ENCODE measurements at places on chromosomes 12 and 14.

DNA sequence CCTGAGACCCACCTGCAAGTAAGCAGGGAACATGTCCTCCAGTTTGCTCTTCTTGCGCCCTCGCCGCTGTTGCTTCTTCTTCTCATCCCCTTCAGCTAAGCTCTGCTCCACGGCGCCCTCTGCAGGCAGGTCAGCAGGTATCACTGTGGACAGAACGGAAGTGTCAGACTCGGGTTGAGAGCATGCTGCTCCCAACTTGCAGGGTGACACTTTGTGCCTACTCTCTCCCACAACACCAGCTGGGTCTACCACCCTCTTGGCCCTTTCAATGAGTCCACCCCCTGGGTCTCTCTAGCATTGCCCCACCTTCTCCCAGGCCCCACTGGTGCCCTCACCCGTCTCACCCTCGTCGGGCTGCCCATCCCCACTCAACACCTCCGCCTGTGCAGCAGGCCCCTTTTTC, 16.7 kb downstream of the KMT2D start:
- DNase-seq = no peak

GRCh38 chr12:64270411-64270810, 48.3 kb upstream of the KICS2 start:
- DNase-seq = no peak

DNA sequence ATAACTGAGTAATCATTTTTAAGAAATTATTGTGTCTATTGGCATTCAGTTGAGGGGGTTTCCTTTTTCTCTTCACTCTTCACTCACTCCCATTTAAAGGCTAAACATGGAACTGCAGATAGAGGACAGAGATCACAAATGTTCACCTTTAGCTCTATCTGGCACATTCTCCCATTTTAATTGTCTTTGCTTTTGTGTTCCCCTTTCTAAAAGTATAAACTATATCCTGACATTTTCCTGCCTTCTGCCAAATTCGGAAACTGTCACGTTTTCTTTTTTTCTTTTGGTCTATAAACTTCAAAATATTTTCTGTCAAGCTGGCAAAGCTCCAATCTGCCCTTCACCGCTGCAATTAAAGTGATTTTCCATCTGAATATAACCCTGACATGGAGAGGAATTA, 219.8 kb upstream of the CDKN3 start:
- no peak for DNase-seq

- DNase-seq = no peak
These were observed 2.2 kb downstream of the SPRYD3 start for GRCh38 chr12:53077030-53077429.

GRCh38 chr12:92953747-92954146, 24.7 kb upstream of the EEA1 start:
- no peak for DNase-seq
